ENCODE measurements at places on chromosomes 5 and 9.
A peak's percentile ranks its signal among the peaks of the same experiment; 100 is the strongest.

DNA sequence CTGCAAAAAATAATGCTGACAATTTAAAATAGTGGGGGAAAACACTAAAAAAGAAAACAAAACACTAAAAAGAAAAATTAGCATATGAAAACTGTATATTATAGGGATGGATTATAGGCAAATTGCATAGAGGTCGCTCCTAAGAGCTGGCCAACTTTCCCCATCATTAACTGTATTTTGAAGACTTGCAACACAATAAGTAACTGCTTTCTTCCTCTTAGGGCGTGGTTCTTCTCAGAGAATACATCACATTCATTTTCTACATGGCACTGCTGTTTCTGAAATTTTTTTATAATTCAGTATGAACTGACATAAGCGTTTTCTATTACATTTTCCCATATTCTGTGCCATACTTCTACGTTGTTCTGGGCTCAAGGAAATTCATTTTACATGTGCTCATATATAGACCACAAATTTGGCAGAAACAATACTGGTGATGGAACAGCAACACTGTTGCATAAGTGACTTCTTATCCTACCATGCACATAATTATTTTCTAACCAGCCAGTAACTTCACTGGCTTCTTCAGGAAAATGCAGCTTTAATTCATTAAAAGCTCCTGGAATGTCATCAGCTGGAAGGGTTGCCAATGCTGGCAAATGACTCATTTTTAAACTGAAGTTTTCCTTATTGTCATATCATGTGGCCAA is 171.2 kb upstream of the DMAC1 start:
- DNase-seq, result no peak

DNA sequence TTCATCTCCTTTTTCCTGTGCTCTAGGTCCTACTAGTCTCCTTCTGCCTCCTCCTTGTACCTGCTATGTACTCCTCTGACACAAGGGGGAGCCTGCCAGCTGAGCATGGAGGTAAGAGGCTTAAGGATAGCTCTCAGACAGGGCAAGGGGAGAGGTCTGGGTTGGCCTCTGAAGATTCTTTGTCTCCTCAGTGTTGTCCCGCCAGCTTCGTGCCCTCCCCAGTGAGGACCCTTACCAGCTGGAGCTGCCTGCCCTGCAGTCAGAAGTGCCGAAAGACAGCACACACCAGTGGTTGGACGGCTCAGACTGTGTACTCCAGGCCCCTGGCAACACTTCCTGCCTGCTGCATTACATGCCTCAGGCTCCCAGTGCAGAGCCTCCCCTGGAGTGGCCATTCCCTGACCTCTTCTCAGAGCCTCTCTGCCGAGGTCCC is 3.8 kb downstream of the CREB3 start:
- peak; percentile 83 for DNase-seq

- no peak for DNase-seq
Measured at GRCh38 chr9:130385257-130385656, 59.5 kb upstream of the ASS1 start.

DNA sequence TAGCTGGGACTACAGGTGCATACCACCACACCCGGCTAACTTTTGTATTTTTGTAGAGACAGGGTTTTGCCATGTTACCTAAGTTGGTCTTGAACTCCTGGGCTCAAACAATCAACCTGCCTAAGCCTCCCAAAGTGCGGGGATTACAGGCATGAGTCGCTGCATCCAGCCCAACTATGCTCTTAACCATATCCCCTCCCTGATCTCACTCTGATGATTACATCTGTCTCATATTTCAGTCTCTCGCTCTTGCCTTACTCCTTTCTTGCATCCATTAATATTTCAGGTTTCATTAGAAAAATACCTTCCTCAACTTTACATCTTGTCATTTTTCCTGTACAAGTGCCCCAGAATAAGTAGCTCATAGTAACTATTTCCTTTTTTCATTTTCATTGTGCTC is 61.0 kb upstream of the BASP1 start:
- no peak for DNase-seq

DNA sequence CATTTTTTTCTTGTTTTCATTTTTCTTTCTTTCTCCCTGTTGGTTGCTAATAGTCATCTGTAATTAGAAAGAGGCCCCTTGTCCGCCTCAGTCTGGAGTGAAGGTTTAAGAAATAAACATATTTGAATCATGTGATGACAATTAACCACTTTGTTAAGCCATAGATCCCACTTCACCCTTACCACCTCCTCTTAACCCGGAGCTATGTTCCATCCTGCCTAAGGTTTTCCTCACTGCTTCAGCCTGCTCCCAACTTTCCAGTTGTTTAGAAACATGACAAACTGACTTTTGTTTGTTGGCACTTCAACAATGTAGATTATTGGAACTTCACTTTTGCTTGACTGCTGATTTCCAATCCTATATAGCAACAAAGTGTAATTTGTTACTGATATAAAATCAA is 37.4 kb upstream of the SSBP2 start:
- no peak for DNase-seq
